ENCODE measurements at places on chromosomes 3 and 15.

DNA sequence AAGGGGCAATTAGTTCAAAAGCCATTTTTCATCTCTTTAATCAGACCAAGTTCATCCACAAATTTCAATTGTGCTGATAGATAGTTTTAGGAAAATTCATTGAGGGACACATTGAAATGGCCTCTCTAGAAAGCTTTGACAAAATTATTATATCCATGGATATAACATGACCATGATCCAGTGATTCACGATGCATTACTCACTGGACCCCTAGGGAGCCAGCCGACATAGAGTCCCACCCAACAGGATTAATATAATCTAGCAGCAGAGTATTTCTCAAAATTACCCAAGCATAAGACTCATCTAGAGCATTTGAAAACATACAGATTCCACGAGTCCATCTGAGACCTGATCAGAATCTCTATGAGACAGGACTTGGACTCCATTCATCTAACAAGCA is 100.3 kb downstream of the FRMD5 start:
- no peaks in the 10 kb centered on the region for H3K4me1 ChIP-seq
- peaks cover 13% of the 10 kb centered on the region for H3K27me3 ChIP-seq
- DNase-seq: no peak

DNA sequence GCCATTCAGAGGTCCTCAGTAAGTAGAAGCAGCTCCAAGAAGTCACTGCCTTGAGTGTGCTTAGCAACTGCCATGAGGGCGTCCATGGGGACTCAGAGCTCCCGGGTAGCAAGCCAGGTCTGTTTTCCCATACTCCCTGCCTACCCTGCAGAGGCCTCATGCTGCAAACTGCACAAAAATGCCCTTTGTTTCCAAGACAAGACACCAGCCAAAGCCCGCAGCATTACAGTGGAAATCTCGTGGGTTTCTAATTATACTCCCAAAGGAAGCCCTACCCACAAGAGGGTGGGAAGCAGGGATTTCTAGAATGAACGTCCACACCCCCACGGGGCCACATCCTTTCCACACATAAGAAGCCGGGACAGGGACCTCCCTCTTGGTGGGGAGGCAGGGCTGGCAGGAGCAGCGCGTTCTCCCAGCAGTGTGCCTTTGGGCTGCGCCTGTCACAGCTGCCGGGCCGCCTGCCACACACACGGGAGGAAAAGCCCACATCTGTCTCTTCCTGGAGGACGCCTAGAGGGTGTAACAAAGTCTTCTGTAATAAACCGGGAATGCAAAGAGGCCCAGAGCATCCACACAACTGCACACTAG is 31.1 kb downstream of the FAM174B start:
- H3K27me3 ChIP-seq: no peaks in the 10 kb centered on the region
- H3K4me1 ChIP-seq: peaks cover 10% of the 10 kb centered on the region
- no peak for DNase-seq
- no peak overlapping the region for H3K4me3 ChIP-seq
- H3K27ac ChIP-seq: peak overlapping the region; percentile 34

DNA sequence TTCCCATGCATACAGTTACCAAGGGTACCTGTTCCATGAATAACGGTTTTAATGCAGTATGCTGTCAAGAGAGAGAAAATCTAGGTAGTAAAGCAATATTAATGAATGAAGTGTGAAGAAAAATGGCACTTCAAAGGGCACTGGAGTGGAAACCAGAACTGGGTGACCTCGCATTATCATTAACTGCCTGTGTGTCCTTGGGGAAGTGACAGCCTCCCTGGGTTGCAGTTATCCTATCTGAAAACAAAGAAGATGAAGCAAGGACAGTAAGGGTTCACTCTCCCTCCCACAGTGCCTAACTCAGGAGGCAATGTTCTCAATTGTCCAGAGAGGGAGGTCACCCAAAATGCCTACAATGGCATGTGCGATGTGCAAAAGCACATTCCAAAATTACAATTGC is 15.1 kb downstream of the MTHFS start:
- DNase-seq: no peak
- H3K4me1 ChIP-seq: peaks cover 5% of the 10 kb centered on the region
- H3K36me3 ChIP-seq: peaks cover 88% of the 10 kb centered on the region
- H3K4me3 ChIP-seq: no peak overlapping the region

GRCh38 chr15:100570735-100571313 is 31.2 kb downstream of the LINS1 start:
- H3K4me1 ChIP-seq: peaks cover 32% of the 10 kb centered on the region
- DNase-seq: no peak
- H3K4me3 ChIP-seq: peak overlapping the region; percentile 80

DNA sequence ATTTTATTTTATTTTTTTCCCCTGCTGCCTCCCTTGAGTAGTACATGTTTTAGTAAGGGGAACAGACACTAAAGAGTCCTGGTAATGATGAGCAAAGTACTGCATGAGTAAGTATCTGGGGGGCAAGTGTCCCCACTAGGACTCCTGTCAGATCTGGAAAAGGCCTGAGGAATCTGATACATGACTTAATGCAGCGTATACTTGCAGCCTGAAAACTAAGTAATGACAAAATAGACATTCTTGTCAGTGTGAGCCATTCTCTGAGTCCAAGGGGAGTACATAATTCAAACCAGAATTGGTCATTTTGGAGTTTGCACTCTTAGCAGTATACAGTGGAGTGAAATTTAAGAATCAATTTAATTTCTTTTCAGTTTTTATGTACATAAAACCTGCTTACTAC is 27.5 kb downstream of the NXPE3 start:
- H3K36me3 ChIP-seq: peaks cover 33% of the 10 kb centered on the region
- no peak for DNase-seq

- no peak overlapping the region for H3K27ac ChIP-seq
- DNase-seq: no peak
- H3K4me1 ChIP-seq: no peaks in the 10 kb centered on the region
- no peak overlapping the region for H3K4me3 ChIP-seq
Measured at GRCh38 chr3:189490749-189491148, 140.4 kb upstream of the TP63 start.

DNA sequence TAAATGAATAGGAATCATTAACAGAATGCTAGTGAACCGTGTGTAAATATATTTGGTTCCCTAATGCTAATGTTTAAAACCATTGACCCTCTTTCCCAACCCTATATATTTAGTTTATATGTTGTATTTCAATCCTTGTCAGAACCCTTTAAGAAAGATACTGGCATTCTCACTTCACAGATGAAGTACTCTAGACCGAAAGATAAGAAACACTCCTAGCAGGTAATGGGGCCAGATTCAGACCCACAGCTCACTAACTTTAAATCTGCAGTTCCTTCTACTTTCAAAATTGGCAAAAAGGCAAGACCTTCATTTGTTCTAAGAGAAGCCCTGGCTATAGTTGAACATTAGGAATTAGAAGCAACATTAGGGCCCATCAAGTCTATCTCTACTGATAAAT is 42.3 kb upstream of the TM4SF4 start:
- H3K27ac ChIP-seq: no peak overlapping the region
- H3K4me1 ChIP-seq: no peaks in the 10 kb centered on the region
- H3K36me3 ChIP-seq: no peaks in the 10 kb centered on the region
- H3K4me3 ChIP-seq: no peak overlapping the region
- DNase-seq: no peak
- H3K27me3 ChIP-seq: peaks cover 11% of the 10 kb centered on the region

GRCh38 chr3:4845882-4846281 is 133.4 kb upstream of the BHLHE40 start:
- peaks cover 3% of the 10 kb centered on the region for H3K27me3 ChIP-seq
- peak overlapping the region; percentile 61 for H3K4me3 ChIP-seq
- peak overlapping the region; percentile 75 for H3K27ac ChIP-seq
- peaks cover 86% of the 10 kb centered on the region for H3K4me1 ChIP-seq
- DNase-seq: no peak

DNA sequence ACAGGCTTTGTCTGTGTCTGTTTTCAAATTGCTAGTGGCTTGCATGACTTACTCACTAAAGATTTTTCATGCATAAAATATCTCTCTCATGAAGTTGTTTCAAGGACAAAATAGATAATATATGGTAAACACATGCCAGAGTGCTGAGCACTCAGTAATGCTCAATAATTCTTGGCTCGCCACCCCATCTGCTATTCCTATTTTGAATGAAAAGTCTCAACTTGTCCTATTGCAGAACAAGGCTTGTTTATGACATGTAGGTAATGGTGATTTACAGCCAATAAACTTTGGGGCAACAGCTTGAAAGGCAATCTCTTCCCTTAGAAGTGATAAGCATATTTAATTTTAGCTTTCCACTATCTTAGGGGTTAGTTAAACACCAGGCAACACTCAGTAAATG is 789.0 kb upstream of the ROBO1 start:
- H3K36me3 ChIP-seq: no peaks in the 10 kb centered on the region
- H3K27ac ChIP-seq: no peak overlapping the region
- H3K4me3 ChIP-seq: no peak overlapping the region
- H3K27me3 ChIP-seq: no peaks in the 10 kb centered on the region
- H3K4me1 ChIP-seq: no peaks in the 10 kb centered on the region
- no peak for DNase-seq

- H3K27me3 ChIP-seq: no peaks in the 10 kb centered on the region
- peaks cover 46% of the 10 kb centered on the region for H3K4me1 ChIP-seq
- peaks cover 38% of the 10 kb centered on the region for H3K36me3 ChIP-seq
- H3K4me3 ChIP-seq: peak overlapping the region; percentile 54
- DNase-seq: no peak
- no peak overlapping the region for H3K27ac ChIP-seq
Measured at GRCh38 chr3:119236756-119237155, 3.9 kb downstream of the B4GALT4 start.

DNA sequence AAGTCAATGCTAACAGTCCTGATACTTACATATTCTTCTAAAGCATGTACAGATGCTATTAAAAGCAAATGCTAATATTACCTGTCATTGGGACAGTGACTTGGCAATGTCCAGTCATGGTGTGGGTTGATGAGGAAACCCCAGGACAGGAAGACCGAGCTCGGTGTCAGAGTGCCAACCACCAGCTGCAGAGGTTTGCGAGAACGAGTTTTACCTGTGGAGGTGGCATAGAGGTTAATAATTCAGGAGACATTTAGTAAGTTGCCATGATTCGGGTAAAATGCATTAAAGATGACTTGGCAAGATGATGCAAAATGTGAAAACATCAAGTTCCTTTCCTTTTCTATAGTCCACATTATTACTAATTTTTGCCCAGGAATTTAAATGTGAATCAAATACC is 94.5 kb downstream of the ABI3BP start:
- no peak for DNase-seq
- H3K4me1 ChIP-seq: peaks cover 8% of the 10 kb centered on the region
- no peaks in the 10 kb centered on the region for H3K36me3 ChIP-seq
- H3K4me3 ChIP-seq: no peak overlapping the region
- H3K27ac ChIP-seq: no peak overlapping the region

- H3K4me3 ChIP-seq: no peak overlapping the region
- no peaks in the 10 kb centered on the region for H3K4me1 ChIP-seq
- no peaks in the 10 kb centered on the region for H3K36me3 ChIP-seq
- no peak overlapping the region for H3K27ac ChIP-seq
- DNase-seq: no peak
- H3K27me3 ChIP-seq: peaks cover 4% of the 10 kb centered on the region
Measured at GRCh38 chr3:8445861-8446260, 55.8 kb upstream of the LMCD1 start.

DNA sequence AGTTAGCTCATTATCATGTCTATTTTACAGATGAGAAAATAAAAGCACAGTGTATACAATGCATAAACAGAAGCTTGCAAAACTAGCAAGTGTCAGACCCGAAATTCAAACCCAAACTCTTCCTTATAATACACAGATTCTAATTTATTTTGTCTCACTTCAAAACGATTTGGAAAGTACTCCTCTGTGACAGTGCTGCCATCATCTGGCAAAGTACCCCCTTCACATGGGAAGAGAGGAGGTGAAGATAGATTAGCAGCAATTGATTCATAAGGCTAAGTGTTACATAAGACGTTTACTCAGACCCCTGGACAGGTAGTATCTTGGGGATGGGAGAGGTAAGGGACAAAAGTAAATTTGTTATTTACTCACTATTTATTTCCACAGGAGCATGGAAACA is 744.0 kb upstream of the SGO1 start:
- no peak overlapping the region for H3K4me3 ChIP-seq
- DNase-seq: no peak
- H3K36me3 ChIP-seq: no peaks in the 10 kb centered on the region
- no peak overlapping the region for H3K27ac ChIP-seq

GRCh38 chr3:138072796-138073195 is 42.6 kb downstream of the DZIP1L start:
- H3K27ac ChIP-seq: no peak overlapping the region
- peaks cover 23% of the 10 kb centered on the region for H3K27me3 ChIP-seq
- H3K4me1 ChIP-seq: no peaks in the 10 kb centered on the region

DNA sequence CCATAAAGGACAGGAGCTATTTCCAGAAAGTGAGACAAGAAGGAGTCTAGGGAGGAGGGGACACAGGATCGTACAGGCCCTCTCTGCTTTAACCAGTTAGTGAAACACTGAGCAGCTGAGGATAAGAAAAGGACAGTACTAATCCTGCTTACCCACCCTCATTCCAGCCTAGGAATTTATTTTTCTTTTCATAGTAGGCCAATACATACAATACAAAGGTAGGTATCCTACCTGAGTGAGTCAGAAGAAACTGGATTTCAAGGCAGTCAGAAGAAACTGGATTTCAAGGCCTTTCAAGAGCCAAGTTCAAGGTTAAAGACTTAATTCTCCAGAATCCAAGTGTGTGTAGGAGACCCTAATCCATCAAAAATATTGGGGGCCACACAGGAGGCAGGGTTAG is 65.3 kb downstream of the EOMES start:
- no peaks in the 10 kb centered on the region for H3K36me3 ChIP-seq
- peaks cover 9% of the 10 kb centered on the region for H3K4me1 ChIP-seq
- no peak for DNase-seq
- no peak overlapping the region for H3K27ac ChIP-seq

DNA sequence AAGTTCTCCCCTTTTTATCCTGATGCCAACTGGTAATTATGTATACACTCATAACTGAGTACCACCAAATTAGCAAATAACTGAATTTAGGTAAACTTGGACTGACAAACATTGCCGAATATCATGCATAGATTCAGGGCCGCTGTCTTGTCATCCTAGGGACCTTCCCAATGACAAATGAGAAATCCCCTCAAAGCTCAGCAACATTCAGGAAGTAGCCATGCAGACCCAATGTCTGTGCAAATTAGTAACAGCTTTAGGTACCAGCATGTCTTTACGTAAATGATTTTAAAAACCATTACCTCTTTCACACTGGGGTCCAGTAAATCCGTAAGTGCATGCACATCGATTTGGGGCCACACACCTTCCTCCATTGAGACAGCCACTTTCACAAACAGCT is 49.5 kb downstream of the FBN1 start:
- DNase-seq: no peak
- H3K27ac ChIP-seq: no peak overlapping the region
- peaks cover 3% of the 10 kb centered on the region for H3K27me3 ChIP-seq
- peaks cover 3% of the 10 kb centered on the region for H3K4me1 ChIP-seq

- H3K27ac ChIP-seq: no peak overlapping the region
- DNase-seq: no peak
- H3K36me3 ChIP-seq: no peaks in the 10 kb centered on the region
- no peaks in the 10 kb centered on the region for H3K4me1 ChIP-seq
- peaks cover 10% of the 10 kb centered on the region for H3K27me3 ChIP-seq
Measured at GRCh38 chr3:108414007-108414406, 96.4 kb downstream of the MYH15 start.

Data from T-helper 2 cell treated with Interferon-gamma antibody and Interleukin-4, amounts not matched to agents 5 μg/mL and 100 μg/mL, for 36 hours (primary cell).